ENCODE measurements at places on chromosomes 6 and 20. TPM values are rescaled to one million over a fixed set of nuclear protein-coding genes. Genes with fewer than 3 reads are reported as not detected.
A peak's percentile ranks its signal among the peaks of the same experiment; 100 is the strongest.

DNA sequence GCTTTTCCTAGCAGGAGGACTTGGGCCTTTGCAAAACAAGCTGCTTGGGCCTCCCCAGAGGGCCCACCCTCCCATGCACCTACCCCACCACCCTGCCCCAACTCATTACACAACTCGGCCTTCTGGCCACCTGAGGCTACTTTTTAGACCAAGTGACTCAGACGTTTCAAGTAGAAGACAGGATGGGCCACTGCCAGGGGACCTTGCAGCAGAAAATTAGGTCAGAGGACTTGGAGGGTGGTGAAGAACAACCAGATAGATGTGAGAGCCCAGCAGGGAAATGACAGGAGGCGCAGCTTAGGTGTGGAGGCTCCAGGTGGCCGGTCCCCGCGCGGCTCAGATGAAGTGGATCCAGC lies 1.4 kb downstream of the PPP1R3D start:
- DNase-seq: no peak

GRCh38 chr6:167817729-167818128 lies 9.0 kb upstream of the AFDN start:
- DNase-seq: no peak

DNA sequence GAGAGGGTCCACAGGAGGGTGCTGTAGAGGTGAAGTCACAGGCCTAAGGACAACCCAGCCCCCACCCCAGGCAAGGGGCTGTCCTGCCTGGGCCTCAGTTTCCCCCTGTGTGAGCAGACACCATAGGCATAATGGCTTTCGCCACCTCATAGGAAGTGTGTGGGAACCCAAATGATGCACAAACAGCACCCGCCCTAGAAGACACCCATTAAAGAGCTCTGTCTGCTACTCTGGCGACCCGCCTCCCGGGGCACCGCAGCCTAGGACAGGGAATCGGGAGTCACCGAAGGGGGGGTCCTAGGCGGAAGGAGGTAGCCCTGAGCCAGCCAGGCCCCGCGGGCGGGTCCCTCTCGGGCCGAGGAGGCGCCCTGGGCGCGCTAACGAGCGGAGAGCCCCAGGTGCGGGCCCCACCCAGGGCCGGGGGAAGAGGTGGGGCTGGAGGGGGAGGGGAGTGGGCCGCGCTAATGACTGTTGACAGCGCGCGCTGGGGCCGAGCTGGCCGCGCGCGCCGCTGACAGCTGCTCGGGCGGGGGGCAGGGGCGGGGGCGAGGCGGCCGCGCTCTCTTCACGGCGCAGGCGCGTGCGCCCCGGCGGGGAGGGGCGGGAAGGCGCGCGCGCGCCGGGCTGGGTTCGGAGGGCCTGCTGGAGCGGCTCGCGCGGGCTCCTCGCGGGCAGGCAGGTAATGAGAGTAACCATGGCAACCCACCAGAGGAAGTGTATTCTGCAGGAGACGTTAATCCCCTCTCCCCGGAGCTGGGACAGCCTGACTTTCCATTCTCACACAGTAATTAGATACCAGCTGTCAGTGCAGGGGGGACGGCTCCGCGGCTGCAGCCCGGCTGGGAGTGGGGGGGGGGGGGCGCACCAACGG lies 48.9 kb downstream of the NOL4L start:
- no peak for DNase-seq

DNA sequence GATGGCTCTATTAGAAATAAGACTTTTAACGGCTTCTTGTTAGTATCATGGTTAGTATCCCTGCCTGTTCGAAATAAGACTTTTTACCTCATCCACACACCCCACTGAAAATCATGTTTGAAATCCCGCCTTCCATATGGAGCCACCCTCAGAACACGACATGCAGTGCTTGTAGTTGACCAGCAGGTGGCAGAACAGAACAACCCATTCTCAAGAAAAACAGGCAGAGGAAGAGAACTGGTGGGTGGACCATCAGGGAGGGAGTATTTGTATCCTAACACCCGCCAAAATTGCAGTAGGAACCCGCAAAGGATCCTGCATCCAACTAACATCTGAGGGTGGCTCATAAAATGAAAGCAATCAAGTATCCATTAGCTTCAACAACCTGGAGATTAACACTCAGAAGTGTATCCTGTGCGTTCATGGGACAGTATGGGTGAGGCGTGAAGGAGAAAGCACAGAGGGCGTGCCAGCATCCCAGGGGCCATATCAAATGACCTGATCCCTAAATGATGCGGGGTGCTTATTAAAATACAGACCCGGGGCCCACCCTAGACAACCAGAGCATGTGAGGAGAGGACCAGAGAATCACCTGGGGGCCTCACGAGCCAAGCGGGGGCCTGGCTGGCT lies 89.6 kb upstream of the NHSL1 start:
- DNase-seq: peak; percentile 74

DNA sequence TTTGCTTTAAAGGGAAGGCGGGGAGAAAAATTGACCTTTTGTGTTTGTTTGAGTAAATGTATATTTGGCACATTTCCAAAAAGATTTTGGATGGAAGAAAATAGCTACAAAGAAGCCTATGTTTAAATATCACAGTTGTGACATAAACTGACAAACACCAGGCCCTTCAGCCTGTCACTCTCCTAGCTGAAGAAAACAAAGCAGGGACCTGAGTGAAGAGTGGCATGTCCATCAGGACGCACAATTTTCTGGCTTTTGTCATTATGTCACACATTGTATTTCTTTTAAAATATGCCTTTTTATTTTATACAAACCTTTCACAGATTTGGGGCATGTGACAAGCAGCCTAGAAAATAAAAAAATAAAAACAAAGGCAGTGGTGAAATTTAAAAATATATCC lies 241.2 kb downstream of the OGFRL1 start:
- no peak for DNase-seq

Gene VWA7
- 4.3 TPM for total RNA-seq

Gene RFX6
- not detected for total RNA-seq

DNA sequence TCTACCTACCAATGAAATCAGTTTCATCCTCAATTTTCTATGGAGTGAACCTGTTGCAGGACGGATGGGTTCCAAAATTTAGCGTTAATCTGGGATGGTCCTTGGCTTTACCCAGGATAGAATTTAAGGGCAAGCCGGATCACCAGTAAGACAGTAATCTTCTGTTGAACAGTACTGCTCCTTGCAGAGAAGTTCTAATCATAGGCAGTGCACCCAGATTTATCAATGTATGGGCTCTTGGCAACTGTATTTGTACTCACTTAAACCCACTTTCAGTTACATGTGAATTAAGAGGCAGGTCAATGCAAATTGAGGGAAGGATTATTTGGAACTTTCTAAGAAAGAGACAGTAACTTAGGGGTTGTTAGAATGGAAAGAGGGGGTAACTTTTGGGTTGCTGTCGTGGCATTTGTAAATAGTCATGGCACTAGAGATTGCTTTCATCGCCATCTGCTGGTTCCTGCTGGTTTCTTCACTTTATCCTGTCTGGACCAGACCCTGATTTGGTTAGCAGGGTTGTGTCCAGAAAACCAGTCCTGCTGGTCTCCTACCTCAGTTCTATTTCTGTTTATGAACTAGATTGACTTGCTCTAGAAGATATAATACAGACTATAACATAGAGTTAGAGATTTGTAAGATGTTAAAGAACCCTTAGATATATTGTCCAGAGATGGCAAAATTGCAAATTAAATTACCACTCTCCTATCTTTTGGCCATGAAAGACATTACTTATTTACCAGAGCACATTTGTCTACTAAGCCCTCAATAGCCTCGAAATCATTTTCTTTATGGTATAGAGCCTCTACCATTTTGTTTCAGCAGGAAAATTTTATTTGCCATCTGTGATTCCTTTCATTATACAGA lies 646.3 kb downstream of the UTRN start:
- DNase-seq: peak; percentile 25

DNA sequence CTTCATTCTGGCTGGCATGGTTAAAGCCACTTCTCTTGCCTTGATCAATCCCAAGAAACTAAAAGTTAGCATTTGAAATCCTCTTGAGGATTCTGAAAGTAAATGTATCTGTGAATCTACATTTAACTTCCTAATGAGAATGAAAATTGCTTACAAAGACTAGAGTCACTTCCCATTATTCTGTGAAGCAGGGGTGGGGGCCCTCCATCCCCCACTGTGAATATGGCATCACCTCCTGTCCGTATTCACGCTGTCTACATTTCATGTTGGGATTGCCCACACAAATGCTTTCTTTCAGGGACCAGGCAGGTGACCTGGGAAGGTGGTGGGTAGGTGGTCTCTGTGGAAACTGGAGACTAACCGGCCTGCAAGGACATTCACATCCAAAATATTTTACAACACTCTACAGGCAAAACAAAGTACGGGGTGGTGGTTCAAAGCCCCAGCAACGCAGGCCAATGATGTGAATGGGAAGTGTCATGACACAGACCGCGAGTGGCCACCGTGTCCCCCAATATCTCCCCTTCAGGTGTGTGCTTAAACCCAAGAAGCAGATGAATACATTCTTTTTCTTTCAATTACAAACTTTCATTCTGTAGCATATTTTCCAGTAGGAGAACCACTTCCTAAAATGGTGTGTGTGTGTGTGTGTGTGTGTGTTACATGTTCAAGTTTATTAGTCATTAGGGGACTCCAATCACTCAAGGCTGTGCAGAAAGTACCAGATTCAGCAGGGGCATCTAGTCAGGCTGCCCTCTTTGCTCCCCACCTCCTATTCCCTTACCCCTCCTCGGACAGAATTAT lies 132.2 kb downstream of the PRND start:
- no peak for DNase-seq

DNA sequence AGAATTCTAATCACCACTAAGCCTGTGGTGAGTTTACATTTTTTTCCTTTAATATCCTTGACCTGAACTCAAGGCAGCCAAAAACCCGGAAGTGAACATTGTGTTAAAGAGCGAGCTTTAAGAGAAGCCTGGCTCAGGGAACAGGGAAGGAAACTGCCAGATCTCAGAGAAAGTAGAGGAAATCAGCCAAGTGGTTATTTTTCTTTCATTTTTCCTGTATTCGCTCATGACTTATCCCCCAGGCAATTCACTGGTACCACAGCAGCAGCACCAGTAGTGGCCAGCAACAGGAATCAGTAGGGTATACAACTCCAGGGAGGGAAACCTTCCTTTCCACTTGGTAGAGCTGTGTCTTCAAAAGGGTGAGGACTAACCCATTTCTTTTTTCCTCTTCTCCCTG lies 89.6 kb upstream of the HMGCLL1 start:
- DNase-seq: no peak

GRCh38 chr20:4102381-4102780 lies 87.0 kb upstream of the RNF24 start:
- DNase-seq: no peak

GRCh38 chr20:57682184-57683101 lies 27.4 kb downstream of the PMEPA1 start:
- DNase-seq: no peak

- DNase-seq: no peak
Observed at GRCh38 chr6:84752118-84752850, 12.1 kb downstream of the TBX18 start.

- no peak for DNase-seq
Observed at GRCh38 chr20:50325215-50325614, 134.6 kb downstream of the CEBPB start.

- peak; percentile 13 for DNase-seq
Observed at GRCh38 chr6:53103993-53104675, 38.9 kb downstream of the FBXO9 start.

Gene LTB
- 3.7 TPM for total RNA-seq

GRCh38 chr20:46215913-46216707 lies 92.2 kb downstream of the CDH22 start:
- no peak for DNase-seq

DNA sequence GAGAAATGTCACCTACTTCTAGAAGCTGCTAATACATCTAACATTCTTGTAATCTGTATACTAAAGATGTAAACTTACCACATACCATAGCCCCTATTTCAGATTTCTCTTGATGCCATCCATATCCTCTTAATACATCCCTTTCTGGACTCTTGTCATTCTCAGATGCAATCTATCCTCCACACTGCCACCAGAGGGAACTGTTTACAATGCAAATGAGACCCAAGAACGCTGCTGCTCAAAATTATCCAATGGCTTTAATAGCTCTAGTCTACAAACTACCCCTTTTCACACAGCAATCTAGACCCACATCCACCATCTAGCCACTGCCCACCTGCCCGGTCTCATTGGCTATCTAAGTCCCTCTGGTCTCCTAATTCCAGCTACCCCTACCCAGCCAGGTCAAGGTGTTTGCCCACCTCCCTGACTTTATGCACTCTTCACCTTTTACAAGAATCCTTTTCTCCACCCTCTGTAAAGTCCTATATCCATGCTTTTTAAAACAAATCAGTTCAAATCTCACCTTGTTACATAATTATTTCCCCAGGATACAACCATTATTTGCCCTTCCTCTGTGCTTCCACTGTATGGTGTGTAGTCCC lies 14.8 kb downstream of the FAXC start:
- DNase-seq: peak; percentile 43

Gene SMAP1
- total RNA-seq: 41.9 TPM

GRCh38 chr6:37175332-37176267 lies 5.6 kb downstream of the PIM1 start:
- DNase-seq: no peak

Gene COL10A1
- not detected for total RNA-seq

Gene THBS2
- total RNA-seq: 0.05 TPM

Gene HLA-DMB
- 0.44 TPM for total RNA-seq

GRCh38 chr6:100913400-100914276 lies 32.5 kb upstream of the ASCC3 start:
- DNase-seq: no peak

Gene PNPLA1
- total RNA-seq: not detected
